Activated CD8-positive, alpha-beta T cell treated with anti-CD3 and anti-CD28 coated beads, Interleukin-2, amount 10 ng/mL, durations not matched to agents 7 days and 5 days (primary cell): ENCODE measurements at places on chromosomes 1 and 21.

DNA sequence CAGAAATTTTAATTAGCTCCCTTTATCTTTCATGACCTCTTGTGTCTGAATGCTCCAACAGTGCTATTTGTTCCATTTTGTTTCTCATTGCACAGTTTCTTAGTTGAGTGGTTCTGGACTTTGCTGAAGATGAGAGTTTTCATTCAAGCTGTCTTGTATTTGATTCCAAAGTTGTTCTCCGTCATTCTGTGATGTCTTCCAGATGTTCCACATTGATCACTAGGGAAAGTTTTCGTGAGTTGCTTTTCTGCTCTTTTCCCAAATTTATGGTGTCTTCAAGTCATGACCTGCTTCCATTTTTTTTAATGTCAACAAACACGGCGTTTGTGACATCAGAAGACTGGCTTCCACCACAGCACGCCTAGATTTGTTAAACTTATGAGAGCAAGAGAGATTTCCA is 575.5 kb downstream of the MRPL39 start:
- no peak for DNase-seq

DNA sequence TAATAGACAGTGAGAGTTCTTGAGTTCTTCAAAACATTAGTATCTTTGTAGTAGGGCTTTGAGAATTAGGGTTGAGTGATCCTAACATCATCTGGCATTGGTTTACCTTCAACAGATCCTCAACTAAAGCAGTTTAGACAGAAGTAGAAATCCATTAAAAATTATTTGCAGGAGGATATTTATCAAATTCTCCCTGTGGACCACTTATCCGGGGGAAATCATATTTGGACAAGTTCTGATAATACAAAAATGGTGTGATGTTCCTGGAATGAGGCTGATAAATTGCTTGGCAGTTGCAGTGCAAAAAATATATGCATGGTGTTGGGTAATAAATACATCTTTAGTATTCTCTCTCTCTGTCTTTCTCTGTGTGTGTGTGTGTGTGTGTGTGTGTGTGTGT is 115.1 kb upstream of the CHODL start:
- no peak for DNase-seq

GRCh38 chr1:234925440-234926263 is 203.0 kb downstream of the TOMM20 start:
- no peak for DNase-seq

- no peak for DNase-seq
Observed at GRCh38 chr1:41539999-41540398, 55.5 kb upstream of the EDN2 start.

GRCh38 chr1:239814306-239814881 is 277.3 kb upstream of the FMN2 start:
- no peak for DNase-seq

DNA sequence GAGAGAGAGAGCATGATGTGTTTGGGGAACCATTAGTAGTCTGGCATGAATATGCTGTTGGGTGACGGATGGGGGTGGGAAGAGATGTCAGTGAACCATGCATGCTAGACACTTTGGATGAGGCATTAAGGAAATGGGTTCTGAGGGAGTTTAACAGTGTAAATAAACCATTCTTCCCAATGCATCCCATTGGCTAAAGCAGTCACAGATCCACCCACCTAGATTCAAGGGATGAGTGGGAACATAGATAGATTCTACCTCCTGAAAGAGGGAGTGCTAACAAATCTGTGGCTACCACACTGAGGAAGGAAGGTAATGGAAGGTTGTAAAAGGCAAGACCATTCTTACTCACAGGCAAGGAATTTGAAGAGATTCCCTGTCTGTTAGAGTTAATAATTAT is 129.8 kb upstream of the CACNA1E start:
- DNase-seq: peak; percentile 6

DNA sequence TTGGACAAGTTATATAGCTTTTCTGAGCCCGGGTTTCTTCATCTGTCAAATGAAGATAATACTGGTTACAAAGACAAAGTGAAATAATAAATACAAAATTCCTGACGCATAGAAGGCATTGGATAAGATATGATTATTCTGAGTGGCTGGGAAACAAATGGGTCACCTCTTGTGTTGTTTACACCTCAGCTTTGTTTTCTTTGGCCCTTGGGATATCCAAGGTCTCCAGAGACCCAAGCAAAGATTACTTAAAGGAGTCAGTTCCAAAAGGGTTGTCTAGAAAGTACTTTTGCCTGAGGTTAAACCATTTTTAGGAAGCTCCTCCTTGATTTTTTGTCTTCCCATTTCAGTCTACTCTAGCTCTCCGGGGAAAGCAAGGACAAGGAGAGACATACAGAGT is 9.7 kb downstream of the KHDRBS1 start:
- DNase-seq: no peak

DNA sequence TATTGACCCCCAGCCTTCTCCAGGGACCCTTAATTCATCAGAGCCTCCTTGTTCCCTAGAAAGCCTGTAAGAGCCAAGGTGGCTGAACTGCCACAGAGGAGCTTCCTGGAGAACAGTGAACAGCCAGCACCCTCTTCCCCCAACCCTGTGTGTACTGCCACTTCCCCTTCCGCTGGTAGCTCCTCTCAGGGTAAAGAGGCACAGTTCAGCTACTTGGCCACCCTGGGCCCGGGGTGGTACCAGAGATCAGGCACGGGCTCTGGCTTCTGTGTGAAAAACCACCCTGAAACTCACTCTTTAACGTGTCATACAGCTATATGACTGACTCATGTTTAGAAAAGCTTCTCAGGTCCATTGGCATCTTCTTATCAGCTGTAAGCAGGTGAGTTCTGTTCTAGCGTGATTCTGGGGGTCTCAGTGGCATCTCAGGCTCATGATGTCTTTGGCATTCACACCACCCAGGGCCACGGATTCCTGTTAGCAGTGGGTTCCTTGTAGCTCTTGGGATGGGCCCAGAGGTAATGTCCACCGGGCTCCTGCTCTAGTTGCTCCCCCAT is 22.4 kb downstream of the ARMH1 start:
- peak; percentile 71 for DNase-seq

GRCh38 chr1:107867897-107868296 is 97.1 kb downstream of the VAV3 start:
- DNase-seq: no peak
